ENCODE measurements at places on chromosomes 11 and 22. TPM values are rescaled to one million over a fixed set of nuclear protein-coding genes. Genes with fewer than 3 reads are reported as not detected.

Gene PPME1
- total RNA-seq, result 71.0 TPM

Gene CDC42BPG
- 78.6 TPM for total RNA-seq

Gene NXPE2
- total RNA-seq, result 9.9 TPM

Gene PNPLA3
- 4.2 TPM for total RNA-seq

Gene TSPAN18
- total RNA-seq, result 4.2 TPM

Gene MS4A12
- not detected for total RNA-seq

Gene SCGB1A1
- not detected for total RNA-seq

GRCh38 chr11:102421261-102421660, 31.3 kb downstream of the TMEM123 start:
- no peak for DNase-seq

DNA sequence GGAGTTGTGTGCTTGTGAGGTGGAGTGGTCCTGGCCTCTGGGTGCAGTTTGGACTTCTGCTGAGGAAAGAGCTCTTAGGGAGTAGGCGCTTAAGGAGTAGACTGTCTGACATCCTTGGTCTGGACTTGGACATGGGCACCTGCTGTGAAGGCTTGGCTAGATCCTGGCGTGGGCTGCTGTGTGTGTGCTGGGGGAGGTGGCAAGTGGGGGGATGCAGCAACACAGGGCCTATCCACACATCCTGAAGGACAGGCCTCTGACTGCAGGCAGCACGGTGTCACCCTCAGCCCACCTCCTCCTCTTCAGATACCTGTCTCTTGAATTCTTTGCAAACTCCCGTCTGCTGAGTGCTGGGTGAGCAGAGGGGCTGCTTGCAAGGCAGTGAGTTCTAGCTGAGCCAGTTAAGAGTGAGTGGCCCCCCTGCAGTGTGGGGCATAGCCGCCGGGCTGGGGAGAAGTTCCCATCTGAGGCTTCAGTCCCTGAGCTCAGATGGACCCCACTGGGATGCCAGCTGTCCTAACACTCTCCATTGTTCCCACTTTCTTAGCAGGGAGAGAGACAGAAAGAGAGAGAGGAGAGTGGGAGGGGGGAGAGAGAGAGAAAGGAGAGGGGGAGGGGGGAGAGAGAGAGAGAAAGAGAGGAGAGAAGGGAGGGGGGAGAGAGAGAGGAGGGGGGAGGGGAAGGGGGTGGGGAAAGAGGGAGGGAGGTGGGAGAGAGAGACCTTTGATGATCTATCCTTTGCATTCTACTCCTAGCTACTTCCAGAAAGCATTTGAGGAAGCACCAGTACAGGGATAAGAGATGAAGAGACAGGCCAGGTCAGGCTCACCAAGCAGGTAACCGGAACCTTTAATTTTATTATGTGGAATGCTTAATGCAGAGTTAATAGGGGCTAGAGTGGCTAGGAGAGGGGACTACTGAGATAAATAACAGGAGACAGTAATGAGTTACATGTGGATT, 12.6 kb downstream of the SOX10 start:
- DNase-seq, result no peak

Gene EFEMP2
- total RNA-seq, result 10.2 TPM

DNA sequence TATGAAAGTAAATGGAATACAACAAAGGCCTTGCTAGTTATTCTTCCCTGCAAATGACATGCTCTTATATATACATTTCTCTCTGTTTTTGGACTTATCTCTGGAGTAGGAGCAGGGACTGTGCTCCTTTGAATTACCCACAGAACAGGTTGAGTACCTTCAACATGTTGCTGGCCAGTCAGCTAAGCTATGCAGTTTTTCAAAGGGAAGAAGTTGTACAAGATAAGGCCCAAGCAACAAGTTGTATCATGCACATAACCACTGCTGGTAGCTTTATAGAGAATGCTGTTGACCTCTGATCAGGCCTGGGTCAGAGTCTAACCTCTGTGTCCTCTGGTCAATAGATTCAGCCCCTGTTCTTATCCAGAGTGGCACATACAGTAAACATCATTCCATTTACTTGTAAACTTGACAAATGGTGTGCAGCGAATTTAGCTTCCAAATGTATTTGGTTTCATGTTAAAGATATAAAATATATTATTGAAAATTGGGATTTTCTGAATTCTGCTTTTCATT, 99.6 kb downstream of the C11orf87 start:
- no peak for DNase-seq

Gene ENTHD1
- not detected for total RNA-seq

DNA sequence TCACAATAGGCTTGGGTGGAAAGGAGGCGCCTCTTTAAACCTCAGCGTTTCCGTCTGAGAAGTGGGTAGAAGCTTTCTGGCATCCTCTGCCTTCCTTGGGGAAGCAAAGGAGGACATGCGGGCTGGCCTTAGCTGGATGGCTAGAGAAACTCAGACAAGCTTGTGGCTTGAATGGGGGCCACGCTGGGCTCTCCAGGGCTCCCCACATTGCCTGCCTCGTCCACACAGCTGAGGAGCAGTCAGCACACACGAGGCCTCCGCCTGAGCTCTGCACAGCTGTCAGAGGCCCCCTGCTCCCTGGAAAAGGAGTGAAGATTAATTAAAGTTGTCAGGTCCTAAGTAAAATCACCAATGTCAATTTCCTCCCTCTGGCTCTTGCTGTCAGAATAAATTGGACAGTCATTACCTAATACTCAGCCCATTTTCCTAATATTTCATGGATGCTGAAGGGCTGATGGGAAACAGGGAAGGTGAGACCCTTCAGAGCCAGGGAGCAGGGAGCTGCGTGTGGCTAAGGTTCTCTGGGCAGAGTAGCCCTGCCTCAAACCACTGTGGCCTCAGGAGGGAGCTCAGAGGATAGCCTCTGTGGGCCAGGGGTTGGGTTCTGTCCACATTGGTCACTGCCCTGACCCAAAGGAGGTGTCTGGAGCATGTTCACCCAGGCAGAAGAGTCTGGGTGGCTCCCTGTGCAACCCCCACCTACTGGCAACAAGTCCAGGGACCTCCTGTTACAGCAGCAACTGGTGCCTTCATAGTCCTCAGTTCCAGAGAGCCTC, 118.3 kb upstream of the CD82 start:
- no peak for DNase-seq

DNA sequence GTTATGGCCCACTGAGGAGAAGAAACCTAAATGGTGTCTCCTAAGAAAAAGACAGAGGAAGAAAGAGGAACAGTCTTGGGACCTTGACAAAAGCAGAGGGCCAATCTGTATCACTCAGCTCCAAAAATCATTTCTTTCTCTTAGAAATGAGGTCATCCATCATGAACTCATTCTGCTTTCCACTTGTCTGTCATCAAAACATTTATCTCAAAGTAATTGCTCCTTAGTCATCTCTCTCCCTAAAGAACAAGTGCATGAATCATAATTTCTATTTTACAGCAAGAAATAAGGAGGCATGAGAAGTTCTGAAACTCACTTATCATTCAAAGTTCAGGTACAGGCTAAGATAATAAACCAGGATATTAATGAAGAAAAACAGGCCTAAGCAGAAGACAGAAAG, 375.6 kb downstream of the KCNA4 start:
- no peak for DNase-seq

DNA sequence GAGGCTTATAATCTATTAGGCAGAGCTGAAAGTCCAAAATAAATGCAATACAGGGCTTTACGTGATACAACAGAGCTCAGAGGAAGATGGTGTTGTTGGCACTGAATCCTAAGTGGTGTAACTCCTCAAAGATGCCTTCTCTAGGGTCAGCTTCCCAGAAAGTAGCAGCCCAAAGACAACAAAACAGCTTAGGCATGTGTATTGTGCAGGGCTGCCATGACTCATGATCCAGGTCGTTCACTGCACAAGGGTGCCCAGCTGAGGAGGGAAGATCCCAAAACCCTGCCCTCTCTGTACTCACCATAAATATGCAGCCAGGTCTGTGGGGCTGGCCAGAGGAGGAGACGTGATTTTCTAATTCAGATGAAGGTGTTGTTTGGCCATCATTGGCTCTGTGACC, 59.4 kb upstream of the NNMT start:
- DNase-seq, result no peak

DNA sequence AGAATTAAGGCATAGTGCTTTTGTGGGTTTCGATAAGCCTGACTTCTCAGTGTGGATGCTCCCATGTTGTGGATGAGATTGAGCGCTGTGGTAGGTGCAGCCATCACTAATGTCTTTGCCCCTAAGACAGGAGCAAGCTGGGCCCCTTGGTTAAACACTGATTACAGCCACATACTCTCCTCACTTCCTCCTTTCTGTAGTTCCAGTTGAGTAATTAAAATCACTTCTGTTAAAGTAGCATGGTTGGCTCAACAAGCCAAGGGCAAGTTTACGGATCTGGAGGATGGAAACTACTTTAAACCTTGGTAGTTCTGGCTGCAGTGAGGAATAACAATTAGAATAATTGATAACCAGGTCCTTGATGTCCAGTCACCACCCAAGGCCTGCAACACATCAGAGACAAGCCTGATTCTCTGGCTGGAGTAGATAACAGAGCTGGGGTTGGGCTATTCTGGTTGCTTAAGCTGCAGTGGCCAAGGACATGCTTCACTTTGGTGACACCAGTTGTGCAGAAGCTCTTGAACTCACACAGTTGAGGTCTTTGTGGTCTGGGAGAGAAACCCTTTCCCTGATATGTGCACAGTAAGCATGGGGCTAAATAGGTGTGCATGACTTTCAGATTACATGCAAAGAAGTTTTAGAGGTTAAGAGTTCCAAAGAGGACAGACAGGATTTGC, 81.3 kb downstream of the KIRREL3 start:
- no peak for DNase-seq

DNA sequence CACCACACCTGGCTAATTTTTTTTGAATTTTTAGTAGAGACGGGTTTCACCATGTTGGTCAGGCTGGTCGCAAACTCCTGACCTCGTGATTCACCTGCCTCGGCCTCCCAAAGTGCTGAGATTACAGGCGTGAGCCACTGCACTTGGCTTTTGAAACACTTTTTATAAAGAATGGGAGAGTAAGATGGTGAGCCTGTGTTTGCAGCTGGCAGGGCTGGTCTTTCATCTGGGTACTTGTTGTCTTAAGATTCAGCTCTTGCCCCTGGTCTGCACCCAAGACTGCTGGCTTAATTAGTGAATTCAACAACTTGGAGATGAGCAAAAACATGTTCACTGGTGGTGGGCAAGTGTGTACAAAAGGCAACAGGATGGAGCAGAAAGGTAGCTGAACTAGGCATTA, 4.0 kb downstream of the TSPAN18 start:
- no peak for DNase-seq

- no peak for DNase-seq
Observed at GRCh38 chr11:43071338-43071737, 240.5 kb upstream of the API5 start.

Gene PCNX3
- 106 TPM for total RNA-seq

Gene SLC1A2
- not detected for total RNA-seq

Gene C1QTNF4
- total RNA-seq, result not detected

Gene RBMXL2
- not detected for total RNA-seq

DNA sequence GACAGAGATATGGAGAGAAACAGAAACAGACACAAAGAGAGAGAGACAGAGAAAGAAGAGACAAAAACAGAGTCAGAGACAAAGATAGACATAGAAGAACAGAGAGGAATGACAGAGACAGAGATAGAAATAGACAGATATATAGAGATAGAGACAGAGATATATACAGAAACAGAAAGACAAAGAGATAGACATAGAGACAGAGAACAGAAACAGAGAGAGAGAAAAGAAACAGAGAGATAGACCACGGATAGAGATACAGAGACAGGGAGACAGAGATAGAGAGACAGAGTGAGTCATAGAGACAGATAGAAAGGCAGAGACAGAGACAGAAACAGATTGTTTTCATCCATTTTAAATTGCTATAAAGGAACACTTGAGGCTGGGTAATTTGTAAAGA, 12.3 kb upstream of the MPEG1 start:
- no peak for DNase-seq

- no peak for DNase-seq
Observed at GRCh38 chr11:124301548-124301947, 12.2 kb downstream of the OR8D1 start.

Gene JRKL
- 7.3 TPM for total RNA-seq

Gene C22orf42
- total RNA-seq, result not detected

DNA sequence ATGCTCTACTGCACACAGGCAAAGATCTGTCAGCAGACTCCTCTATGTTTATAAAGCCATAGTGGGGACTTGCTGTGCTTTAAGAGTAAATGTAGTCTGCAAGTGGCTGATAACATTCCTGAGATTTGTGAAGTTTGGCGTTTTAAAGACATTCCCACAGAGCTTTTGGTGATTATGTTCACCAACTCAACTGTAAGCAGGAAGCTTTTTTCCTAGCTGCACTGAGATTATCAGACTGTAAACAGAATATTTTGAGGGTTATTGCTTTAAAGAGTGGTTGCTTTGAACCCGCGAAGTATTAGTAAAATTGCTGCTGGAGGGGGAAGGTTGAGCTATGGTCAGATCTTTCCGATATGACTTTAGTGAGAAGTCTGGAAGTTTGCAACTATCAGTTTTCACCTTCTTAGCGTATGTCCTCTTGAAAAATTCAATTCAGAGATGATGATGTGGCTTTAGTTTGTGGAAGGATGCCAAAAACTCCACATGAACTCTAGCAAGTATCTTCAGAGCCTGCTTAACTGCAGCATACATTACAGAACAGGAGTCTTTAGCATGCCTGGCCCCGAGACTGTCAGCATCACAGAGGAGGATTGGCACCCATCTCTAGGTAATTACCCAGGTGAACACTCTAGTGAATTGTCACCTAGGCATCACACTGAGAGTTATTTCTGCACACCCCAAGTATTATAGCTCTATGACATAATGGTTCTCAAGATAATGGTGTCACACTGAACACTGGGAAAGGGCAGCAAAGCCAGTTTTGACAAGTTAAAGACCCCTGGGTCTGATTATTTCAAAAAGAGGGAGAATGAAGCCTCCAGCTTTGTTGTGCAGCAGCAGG, 89.9 kb downstream of the MTNR1B start:
- no peak for DNase-seq

DNA sequence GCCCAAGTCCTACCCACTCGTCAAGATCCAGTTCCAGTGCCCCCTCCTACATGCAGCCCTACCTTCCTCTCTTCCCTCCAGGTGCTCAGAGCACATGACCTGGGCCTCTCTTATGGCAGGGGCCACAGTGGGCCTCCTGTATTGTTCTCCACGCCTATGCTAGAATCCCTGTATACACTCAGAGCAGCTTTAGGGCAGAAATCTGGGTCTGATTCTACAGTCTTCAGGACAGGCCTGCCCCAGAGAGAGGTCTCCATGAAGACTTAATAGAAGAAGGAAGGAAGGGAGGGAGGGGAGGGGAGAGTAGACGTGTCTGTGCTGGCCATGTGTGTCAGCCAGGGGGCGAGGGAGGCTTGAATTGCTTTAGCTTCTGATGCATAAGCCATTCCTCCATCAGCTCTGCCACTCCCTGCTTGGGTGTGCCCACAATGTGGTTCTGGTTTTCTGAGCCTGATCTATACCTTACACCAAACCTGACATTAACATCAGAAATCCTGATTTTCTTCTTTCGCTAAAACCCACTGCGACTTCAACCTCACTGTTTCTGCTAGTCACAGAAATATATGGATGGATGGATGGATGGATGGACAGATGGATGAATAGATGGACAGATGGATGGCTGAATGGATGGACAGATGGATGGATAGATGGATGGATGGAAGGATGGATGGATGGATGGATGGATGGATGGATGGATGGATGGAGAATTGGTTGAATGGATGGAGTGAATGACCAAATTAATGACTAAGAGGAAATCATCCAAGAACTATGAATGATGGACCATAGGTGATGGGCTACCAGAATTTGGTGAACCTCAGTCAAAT, 56.6 kb upstream of the PRDM11 start:
- DNase-seq, result no peak

Gene IGSF22
- not detected for total RNA-seq

Gene CHRDL2
- total RNA-seq, result not detected

Measured in Peyer's patch (tissue), 4 donors.